Activated T-helper 1 cell treated with anti-CD3 and anti-CD28 coated beads, Interleukin-2, amount 50 U/mL, for 16 hours (primary cell): ENCODE measurements at places on chromosomes 16 and 17.

- DNase-seq: no peak
Observed at GRCh38 chr17:80920441-80920840, 71.2 kb upstream of the CHMP6 start.

GRCh38 chr16:85222155-85222863 lies 110.0 kb upstream of the CIBAR2 start:
- no peak for DNase-seq

GRCh38 chr17:394718-395095 lies 42.1 kb upstream of the RPH3AL start:
- no peak for DNase-seq

DNA sequence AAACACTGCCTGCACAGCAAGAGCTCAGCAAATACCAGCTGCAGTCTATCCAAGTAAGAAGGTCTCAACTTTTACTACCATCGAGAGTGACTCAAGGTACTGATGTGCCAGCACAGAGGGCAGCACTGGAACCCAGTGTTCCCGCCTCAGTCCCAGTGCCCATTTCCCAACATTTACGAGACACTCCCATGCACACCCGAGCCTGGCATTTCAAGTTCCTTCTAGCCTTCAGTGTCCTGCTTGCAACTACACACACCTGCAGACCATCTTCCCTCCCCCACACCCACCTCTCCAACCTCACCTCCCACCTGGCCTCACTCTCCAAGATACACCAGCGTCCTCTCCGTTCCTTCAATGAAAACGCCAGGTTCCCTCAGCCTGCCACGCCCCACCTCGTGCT lies 3.2 kb downstream of the KLHDC4 start:
- DNase-seq: no peak

DNA sequence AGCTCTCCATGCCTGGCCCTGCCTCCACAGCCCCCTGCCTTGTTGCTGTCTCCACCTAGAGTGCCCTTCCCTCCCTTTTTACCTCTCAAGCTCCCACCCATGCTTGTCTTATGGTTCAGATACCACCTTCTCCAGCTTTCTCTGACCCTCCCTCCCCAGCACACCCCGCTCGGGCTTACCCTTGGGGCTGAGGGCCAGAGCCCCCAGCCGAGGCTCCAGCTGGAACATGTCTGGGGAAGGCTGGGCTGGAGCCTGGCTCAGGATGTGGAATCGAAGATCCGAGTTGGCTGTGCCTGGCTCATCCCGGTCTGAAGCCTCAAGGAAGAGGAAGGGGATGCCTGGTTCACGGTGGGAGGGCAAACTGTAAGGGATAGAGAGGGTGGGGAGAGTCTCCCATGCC lies 3.6 kb downstream of the CDH16 start:
- DNase-seq: no peak

GRCh38 chr17:67289181-67289876 lies 44.3 kb upstream of the HELZ start:
- no peak for DNase-seq

GRCh38 chr16:1449201-1449788 lies 4.9 kb upstream of the CCDC154 start:
- DNase-seq: no peak

DNA sequence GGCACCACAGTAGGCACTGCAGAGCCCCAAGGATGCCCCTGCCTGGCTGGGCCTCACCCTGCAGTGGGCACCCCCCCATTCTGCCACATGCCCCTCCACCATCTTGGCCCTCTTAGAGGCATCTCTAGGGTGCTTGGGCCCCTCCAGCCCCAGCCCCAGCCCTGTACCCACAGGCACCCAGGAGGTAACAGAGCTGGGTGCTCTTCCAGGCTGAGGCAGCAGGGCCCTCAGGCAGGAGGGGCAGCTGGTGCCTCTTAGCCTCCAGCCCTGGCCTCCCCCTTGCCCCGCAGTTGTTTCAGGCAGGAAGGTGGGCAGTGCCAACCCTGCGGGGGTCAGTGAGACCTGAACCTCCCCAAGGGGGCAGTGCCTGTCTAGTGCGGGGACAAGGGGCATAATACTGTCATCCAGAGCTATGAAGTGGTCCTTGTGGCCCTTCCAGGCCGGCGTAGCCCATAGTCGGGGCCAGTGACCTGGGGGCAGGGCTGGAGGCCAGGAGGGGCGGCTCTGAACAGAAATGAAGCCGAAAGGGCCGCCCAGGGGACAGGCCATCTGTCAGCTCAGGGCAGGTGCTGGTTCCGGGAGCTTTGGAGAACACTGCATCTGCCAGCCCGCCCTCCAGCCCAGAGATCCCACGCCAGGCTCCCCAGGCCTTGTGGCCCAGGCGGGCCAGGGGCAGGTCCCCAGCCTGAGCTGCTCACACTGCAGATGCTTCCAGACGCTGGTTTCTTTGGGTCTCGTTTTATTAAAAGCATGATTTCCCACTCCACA lies 4.9 kb upstream of the AATK start:
- no peak for DNase-seq

GRCh38 chr17:63919311-63919723 lies 678 bp upstream of the GH1 start:
- peak; percentile 44 for DNase-seq

GRCh38 chr17:61419496-61420046 lies 19.9 kb downstream of the TBX2 start:
- DNase-seq: no peak

GRCh38 chr16:56119133-56119532 lies 72.2 kb upstream of the GNAO1 start:
- DNase-seq: no peak

DNA sequence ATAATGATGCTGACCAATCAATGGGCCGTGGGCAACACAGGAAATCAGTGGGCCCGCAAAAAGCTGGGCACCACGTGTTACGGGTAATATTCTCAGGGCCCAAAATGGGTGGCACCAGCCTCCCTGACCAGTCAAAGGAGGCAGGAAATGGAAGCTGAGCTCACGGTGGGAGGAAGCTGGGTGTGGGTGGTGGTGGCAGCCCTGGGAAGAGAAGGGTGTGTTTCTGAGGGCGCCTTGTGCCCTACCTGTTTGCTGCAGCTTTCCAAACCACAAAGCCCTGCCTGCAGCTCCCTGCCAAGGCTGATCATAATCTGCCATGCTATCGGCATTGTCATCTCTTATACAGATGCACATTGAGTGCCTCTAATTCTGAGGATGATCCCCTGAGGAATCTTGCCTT lies 457.9 kb downstream of the SLC39A11 start:
- DNase-seq: no peak

DNA sequence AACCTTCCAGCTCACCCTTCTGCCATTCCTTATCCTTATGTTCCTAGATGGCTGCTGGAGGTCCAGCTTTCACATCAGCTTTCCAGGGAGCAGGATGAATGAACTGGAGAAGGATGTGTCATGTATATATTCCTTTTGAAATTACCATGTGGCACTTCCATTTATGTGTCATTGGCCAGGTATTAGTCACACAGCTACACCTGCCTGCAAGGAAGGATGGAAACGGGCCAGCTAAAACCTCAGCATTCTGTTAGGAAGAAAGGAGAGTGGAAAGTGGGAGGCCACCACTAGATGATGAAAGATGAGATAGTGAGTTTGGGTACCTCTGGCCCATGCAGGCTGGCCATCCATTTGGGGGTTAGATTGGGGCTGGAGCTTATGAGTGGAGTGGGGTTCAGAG lies 67.5 kb downstream of the KSR1 start:
- no peak for DNase-seq

DNA sequence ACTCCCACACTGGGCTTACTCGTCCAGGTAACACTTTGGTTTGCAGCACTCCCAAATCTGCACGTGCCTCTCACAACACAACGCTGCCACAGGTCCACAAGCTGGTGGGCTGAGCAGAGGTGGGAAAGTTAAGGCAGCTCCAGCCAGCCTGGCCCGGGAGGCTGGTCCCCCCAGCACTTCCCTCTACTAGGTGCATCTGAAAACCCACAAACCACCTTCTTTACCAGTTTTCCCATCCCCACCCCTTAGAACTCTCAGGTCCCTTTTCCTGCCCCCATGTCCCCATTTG lies 1.4 kb upstream of the GAA start:
- DNase-seq: no peak

DNA sequence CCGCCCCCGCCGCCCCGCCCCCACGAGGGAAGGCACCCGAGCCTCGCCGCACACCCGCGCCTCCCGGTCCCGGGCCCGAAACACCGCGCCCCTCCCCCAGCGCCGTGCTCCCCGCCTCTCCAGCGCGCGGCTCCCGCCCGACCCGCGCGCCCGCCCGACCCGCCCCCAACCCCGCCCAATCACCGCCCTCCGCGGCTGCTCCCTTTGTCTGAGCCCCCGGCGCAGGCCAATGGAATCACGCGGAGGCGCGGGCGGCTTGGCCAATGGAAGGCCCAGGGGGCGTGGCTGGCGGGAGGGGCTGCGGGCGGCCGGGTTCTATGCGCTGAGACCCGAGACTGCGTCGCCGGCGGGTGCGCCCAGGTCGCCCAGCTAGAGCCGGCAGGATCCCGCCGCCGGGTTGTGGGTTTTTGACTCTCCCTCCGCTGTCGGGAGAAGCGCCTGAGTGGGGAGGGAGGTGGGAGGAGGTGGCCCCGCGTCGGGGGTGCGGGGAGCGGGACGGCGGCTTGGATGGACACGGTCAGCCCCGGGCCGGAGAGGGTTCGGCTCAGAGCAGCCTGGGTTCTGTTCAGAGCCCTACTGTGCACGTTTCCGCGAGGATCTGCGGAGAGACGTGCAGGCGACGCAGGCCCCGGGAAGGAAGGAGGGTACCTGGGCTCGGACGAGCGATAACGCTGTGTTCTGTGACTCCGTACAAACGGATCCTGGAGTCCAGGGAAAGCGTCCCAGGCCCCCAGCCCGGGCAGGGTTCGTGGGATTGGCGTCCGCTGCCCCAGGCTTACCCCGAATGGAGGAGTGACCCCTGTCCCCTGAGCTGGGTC lies 49.0 kb upstream of the BAHCC1 start:
- peak; percentile 88 for DNase-seq

DNA sequence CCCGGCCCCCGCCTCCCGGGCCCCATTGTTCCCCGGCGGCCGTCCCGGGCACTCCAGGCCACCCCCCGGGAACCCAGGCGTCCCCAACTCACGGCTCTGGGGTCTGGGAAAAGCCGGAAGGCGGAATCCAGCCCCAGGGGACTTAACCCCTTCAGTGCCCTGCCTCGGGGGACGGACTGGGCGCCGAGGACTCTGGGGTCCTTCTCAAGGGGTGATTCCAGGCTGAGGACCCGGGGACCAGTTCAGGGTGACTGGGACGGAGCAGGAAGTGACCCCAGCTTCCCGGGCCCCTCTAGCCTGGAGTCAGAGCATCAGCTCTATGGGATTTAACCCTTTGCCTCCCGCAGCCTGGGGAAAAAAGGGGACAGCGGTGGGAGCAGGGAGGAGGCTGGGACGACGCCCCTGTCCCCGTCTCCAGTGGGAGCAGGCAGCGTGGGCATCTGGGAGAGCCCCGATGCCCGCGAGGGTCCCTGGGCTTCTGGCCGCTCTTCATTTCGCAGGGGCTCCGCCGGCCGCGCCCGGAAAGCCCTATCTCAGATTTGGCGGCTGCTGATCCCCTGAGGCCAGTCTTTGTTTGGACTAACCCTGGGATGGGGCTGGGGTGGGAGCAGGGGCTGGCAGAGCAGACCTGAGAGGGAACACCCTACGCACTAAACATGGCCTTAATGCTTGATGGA lies at the start of gene ZNF629:
TSS of gene ZNF629 (minus strand) at position 270 of the 677 bp plus-strand sequence. CDS start 2,723 bp downstream, outside the sequence.
- DNase-seq: no peak

DNA sequence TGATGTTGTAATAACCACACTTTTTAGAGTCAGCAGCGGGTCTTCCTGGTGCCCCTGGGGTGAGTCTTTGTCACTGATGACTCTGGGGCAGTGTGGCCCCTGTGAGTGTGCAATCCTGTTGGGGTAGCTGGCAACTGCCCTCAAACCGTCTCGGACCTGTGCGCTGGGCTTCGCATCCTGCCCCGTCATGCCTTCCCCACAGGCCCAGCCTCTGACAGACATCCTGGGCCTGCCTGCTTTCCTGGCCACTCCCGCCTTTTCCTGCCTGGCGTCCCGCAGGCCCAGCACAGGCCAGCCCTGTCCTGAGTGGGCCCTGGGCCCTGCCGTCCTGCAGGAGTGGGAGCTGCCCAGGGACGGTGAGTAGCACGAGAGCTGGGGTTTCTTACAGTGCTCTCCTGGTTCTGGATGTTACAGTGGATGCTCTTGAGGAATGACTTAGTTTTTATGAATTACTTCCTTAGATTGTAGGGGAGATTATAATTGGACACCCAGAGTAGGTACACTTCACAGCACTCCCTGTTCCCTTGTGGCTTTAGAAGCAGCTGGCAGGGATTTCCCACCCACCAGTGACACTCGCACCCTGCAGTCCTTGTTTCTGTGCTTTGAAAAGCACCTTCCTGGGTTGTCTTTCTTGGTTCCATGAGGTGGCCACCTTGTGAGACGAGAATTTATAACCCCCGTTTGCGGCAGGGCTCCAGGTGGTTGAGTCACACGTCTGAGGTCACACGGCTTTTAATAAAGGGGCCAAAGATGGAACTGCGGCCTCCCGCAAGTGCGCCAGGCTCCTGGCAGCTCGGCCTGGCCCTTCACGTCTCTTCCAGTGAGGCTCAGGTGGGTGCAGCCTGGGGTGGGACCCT lies 50.0 kb upstream of the CAPN15 start:
- DNase-seq: no peak

GRCh38 chr17:12431188-12431587 lies 234.5 kb upstream of the MYOCD start:
- no peak for DNase-seq

GRCh38 chr16:31077592-31078396 lies 3.6 kb downstream of the ZNF646 start:
- no peak for DNase-seq

DNA sequence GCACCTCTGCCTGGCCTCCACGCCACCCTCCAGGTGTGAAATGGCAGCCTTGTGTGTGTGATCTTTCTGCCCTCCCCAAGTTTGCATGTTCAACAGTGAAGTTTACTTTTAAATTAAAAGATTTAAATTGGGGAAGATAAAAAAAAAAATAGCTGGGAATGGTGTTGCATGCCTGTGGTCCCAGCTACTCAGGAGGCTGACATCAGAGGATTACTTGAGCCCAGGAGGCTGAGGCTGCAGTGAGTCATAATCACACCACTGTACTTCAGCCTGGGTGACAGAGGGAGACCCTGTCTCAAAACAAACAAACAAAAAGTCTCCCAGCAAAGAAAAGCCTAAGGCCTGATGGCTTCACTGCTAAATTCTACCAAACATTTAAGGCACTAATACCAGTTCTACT lies 35.4 kb upstream of the RNF43 start:
- no peak for DNase-seq

DNA sequence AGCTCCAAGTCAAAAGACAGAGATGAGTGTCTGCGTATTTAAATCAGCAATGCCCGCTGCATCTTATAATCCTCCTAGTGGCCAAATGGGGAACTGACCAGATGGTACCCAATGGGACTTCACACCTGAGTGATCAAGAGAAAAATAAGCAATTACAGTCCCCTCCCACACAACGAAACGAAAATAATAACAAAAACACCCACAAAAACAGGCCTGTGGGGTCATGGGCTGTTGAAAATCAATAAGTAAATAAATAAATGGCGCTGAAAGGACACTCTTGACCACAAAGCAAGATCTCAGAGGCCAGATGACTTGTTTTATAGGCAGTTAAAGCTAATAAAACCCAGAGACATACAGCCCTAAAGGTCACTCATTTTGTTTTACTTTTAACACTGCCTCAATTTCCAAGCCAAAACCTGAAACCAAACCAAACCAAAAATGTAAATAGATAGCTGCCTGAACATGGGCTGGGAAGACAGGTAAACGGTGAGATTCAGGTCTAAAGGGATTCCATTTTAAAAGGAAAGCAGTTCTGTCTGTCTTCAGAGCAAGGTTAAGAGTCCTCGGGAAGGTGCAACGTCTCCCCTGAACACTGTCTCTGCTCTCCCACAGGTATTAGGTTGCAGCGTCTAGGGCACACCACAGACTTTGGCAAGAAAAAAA lies 1.3 kb downstream of the ZNF821 start:
- DNase-seq: peak; percentile 37
